ENCODE measurements at places on chromosomes 12 and 14.

DNA sequence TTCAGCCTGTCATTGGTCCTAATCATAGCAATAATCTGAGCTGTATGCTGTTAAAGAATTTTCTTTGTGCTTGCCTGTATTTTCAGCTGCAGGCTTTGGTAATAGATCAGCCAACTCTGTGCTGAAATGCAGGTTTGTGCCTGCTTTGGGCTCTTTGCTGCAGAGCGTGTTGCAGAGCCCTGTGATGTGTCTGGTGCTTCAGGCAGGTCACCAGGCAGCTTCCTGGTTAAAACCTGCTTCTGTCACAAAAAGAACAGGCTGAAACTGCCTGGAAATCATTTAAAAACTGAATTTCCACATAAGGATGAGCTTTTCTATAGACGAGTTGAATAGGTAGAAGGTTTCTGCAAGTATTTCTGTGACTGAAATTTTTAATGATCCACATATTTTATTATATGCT, 3.1 kb downstream of the DIP2B start:
- no peak for DNase-seq

DNA sequence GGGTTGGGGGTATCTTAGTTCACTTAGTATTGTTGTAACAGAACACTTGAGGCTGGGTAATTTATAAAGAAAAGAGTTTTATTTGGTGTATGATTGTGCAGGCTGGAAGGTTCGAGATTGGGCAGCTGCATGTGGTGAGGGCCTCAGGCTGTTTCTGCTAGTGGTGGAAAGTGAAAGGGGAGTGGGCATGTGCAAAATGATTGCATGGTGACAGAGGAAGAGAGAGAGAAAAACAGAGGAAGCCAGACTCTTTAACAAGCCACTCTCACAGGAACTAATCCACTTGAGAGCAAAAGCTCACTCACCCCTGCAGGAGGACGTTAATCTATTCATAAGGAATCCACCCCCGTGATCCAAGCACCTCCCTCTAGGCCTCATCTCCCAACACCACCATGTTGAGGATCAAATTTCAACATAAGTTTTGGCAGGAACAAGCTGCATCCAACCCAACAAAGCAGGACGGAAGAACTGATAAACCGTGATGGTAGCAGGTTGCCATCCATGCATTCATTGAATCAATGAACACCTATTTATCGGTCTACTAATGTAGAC, 165.0 kb upstream of the GZMB start:
- peak; percentile 6 for DNase-seq

DNA sequence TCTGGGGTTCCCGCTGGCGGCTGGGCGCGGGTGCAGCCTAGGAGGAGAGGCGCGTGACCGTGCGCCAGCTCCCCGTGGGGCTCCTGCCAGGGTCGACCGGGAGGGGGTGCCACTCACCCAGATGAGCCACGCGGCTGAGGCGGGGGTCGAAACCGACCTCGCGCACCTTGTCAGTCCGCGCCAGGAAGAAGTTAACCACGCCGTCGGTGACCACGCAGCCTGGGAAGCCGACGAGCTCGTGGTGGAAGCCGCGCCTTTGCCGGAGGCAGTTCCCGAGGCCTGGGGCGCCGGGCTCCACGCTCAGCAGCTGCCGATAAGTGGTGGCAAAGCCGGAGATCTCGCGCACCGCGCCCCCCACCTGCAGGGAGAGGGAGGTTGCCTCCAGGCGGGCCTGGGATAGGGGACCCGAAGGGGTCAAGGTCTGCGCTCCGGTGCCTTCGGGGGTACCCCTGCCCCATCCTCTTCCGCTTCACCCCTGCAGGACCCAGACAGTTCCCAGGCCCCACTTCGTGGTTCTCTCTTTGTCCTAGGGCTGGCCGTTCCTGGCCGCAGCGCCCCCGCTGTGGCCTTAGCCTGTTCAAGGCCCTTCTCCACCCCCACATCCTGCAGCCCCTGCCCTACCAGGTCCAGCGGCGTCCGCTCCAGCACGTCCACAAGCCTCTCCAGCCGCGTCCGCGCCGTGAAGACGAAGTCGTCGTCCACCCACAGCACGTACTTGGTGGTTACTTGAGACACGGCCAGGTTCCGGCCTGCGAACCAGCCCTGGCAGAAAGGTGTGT, 5.3 kb downstream of the B4GALNT1 start:
- DNase-seq: no peak

GRCh38 chr12:67761566-67761965, 113.0 kb downstream of the DYRK2 start:
- no peak for DNase-seq

All from OCI-M1 (cell line).